ENCODE measurements at places on chromosomes 6 and 20.
A peak's percentile ranks its signal among the peaks of the same experiment; 100 is the strongest.

GRCh38 chr6:137692806-137693205 is 174.3 kb upstream of the TNFAIP3 start:
- no peak for DNase-seq

- DNase-seq, result peak; percentile 62
Measured at GRCh38 chr6:42045538-42046460, 4.5 kb upstream of the TAF8 start.

- DNase-seq, result no peak
Measured at GRCh38 chr6:7247828-7248227, 65.2 kb downstream of the SSR1 start.

- DNase-seq, result no peak
Measured at GRCh38 chr6:4740032-4740431, 36.2 kb upstream of the CDYL start.

DNA sequence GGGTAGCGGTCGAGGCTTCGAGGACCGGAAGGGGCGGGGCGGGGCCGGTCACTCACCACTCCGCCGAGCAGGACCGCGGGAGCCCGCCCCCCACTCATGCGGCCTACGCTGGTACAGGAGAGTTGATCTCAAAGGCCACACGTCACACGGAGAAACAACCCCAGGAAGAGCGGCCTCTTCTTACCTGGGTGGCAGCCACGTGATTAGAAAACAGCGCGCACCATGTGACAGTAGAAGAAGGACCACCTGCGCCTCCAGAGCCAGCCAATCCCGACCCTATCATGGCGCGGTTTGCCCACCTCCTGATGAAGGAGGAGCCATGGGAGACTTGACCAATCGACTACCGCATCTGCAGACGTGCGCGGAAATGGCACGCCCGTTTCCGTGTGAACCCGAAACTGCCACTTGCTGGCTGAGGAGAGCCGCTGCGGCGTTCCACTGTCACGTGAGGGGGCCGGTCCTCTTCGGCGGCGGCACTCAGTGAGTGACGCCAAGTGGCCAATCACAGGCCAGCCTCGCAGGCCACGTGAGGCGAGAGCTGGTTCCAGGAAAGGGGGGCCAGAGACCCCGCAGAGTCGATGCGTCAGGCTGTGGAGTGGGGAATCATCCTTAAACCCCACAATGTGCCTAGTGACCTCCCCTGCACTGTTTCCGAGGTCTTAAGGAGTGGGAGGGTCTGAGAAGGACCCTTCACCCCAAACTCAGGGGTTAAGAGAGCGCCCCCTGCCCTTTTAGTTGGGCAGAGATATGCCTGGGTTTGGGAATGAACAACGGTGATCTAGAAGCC is at the start of gene CUTA:
TSS of gene CUTA (minus strand) at position 205 of the 787 bp plus-strand sequence. CDS start at position 98, 107 bp downstream.
- peak; percentile 92 for DNase-seq

- no peak for DNase-seq
Measured at GRCh38 chr6:165615636-165616035, 47.4 kb downstream of the PDE10A start.

GRCh38 chr20:17992224-17992637 is 23.4 kb downstream of the MGME1 start:
- no peak for DNase-seq

GRCh38 chr6:95578106-95578410 is 723 bp downstream of the MANEA start:
- no peak for DNase-seq

DNA sequence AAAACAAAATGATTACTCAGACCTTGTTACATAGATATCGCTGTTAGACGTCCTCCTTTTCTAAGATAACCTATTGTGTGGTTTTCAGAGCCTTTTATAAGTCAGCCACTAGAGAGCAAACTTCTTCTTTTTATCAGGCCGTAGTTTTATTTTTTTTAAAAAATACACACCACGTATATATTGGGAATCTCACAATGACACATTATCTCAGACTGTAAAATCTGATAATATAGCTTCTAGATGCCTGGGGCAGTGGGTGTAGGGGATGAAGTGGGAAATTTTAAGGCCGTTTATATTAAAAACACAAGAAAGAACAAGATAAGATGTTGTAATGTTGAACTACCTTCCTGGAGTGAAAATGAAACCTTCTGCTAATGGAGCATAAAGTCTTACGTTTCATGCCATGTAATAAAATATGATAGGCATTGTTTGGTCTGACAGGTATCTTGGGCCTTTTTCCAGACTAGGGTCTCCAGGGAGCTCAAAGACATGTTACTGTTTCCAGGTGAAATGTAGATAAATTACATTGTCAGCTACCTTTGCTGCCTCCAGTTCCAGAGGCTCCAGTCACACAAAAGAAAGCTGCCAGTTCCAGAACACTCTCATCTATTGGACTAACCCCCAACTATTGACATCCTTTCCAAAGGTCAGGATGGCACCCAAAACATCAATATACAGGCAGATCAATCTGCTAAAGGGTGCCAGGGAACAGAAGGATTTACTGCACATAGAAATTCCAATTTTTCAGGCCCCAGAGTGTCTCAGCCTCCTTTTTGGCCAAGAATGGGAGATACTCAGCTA is 130.2 kb upstream of the AKIRIN2 start:
- DNase-seq, result peak; percentile 59

DNA sequence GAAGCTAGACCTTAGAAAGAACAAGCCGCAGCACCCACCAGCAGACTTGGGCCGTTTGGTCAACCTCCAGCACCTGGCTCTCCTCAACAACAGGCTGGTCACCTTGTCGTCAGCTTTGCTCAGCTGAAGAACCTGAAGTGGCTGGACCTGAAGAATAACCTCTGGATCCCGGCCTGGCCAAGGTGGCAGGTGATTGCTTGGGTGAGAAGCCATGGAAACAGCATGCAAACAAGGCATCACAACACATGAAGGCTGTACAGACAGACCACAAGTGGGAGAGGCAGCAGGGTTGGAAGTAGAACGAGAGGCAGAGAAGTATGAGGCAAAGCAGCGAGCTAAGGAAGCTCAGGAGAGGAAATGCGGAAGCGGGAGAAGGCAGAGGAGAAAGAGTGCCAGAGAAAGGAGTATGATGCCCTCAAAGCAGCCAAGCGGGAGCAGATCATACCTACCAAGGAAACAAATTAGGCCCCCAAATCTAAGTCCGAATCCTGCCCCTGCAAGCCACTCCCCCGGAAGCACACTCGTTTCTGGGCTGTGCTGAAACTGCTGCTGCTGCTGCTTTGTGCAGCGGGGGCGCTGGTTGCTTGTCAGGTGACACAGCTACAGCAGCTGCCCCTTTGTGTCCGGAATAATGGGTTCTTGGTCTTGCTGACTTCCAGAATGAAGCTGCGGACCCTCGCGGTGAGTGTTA is 121.6 kb upstream of the LGSN start:
- DNase-seq, result peak; percentile 61

- DNase-seq, result no peak
Measured at GRCh38 chr6:22448291-22448711, 121.1 kb upstream of the HDGFL1 start.

- DNase-seq, result no peak
Measured at GRCh38 chr6:111900735-111901134, 27.5 kb upstream of the FYN start.

DNA sequence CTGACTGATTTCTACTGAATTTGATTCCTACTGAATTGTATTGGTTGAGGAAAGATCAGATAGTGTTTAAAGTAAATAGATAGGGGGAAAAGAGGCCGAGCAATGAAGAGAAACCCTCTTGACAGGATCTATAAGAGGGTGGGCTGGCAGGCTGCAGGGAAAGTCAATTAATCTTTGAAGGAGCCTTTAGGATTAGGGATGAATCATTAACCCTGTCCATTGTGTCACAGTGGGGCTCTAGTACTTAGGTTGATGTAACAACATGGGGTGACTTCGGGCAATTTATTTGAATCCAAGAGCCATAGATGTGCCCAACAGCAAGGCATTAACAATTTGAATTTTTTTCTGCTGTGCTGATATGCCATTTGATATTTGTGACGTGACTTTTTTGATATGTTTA is 7.5 kb downstream of the RFX6 start:
- DNase-seq, result no peak

- no peak for DNase-seq
Measured at GRCh38 chr6:8420031-8420588, 15.2 kb downstream of the SLC35B3 start.

GRCh38 chr6:112178846-112179245 is 75.5 kb downstream of the LAMA4 start:
- no peak for DNase-seq

DNA sequence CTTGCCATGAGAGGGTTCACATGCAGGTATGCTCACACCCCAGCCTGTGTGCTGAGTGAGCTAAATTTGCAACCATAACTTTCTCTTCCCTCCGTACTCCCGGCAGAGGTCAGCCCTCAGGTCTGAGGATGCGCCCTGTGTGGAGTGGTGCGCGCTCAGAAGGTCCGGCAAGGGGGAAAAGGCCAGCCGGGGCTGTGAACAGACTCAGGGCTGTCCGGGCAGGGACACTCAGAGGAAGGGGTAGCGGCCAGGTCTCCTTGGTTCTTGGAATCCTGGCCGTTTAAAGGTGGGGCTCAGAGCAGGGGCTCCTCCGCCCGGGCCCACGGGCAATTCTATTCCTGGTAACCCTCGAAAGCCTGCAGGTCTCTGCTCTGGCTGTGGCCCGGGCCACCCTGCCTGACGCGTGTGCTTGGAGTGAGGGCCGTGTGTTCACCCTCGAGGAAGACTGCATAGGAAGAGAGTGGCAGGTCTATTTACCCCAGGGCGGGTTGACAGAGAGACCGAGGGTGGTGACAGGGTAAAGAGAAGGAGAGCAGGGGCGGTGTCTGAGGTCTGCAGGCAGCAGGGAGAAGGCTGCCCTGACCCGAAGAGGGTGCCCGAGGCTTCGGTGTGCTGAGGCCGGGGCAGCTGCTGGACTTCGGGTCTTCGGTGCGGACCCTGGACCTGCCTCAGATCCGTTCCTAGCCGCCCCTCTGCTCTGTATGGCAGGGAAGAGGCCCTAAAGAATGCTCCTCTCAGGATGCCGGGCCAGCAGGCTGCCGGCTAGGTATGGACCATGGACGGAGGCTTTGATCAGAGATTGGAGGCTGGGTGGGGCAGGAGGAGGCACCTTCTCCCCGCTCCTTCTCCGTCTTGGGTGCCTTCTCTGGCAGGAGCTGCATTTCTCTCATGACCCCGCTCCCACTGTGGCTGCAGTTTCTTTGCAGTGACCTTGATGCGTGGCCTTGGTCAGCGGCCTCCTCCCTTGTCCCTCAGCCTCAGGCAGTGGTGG is 131.1 kb upstream of the ARMC2 start:
- no peak for DNase-seq

GRCh38 chr6:97111243-97111642 is 171.8 kb downstream of the MMS22L start:
- no peak for DNase-seq

- DNase-seq, result no peak
Measured at GRCh38 chr6:70763754-70764510, 96.2 kb downstream of the SMAP1 start.

- DNase-seq, result no peak
Measured at GRCh38 chr6:167474725-167475124, 149.8 kb downstream of the TTLL2 start.

- no peak for DNase-seq
Measured at GRCh38 chr20:10863337-10864060, 189.7 kb upstream of the JAG1 start.

DNA sequence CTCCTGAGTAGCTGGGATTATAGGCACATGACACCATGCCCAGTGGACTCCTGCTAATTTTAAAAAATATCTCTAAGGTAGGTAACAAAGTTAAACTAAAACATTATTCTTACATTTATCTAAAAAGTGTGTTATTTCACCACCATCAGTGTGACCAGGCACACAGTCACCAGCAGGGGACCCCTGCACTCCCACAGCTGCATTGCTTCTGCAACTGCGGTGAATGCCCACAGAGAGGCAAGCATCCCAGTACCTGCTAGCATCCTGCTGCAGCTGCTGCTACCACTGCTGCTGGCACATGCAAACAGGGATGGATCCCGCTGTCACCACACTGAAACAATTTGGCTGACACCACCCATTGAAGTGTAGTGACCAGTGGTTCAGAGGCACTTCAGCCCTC is 21.9 kb upstream of the EPB41L2 start:
- DNase-seq, result no peak

DNA sequence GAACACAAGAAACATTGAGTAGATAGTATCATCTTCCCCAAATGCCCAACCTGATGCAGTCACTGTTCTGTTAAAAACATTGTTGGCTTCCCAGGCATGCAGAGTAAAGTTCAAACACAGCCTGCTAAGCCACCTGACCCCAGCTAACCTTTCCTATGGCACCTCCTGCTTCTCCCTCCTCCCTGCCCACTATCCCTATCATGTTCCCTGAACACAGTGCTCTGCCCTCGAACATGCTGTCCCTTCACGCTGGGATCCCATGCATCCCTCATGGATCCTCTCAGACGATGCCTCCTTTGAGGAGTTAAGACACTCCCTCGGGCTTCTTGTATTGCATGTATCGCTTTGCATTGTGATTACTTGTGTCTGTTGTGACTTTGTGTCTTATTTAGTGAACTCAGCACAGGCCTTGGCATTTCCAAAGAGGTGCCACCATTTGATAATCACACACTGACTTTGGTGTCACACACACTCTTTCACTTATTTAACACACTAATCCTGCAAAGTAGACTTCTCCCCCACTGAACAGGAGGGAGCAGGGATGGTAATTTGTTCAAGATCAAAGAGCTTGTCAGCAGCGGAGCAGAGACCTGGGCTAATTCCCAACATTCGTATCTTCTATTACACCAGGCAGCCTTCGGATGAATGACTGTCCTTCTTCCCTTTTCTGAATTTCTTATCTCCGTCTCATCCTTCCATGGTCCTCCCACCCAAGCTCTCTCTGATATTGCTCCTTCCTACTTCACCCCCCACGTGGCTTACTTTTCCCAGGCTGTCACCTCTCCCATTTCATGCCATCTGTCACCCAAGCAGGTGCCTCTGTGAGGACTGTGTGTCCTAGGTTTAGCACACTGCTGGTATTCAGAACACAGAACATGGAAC is 28.3 kb upstream of the SMIM29 start:
- no peak for DNase-seq

GRCh38 chr6:56101141-56101553 is 146.2 kb downstream of the COL21A1 start:
- DNase-seq, result no peak

- no peak for DNase-seq
Measured at GRCh38 chr6:138970856-138971425, 17.1 kb downstream of the REPS1 start.

- no peak for DNase-seq
Measured at GRCh38 chr6:135390458-135390857, 107.1 kb downstream of the AHI1 start.

DNA sequence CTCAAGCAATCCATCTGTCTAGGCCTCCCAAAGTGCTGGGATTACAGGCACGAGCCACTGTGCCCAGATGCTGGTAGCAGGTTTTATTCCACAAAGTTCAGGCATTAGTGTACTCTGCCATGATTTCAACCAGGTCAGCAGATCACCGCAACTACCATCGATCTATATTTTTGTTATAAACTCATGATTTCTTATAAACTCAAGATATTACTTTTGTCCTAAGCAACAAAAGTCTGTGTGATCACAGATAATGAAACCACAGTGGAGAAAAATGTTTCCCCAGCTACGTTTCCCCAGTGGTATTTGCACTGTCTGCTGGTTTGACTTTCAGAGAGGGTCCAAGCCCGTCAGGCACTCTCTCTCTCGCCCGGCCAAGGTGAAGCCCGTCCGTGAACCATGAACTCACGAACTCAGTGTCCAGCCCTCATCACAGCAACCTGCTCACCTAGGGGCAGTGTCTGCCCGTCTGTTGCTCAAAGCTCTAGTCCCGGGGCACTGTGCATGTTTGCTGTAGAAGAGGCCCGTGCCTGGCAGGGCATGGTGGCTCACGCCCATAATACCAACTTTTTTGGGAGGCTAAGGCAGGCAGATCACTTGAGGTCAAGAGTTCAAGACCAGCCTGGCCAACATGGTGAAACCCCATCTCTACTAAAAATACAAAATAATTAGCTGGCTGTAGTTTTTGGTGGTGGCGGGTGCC is 7.0 kb downstream of the SLC4A11 start:
- no peak for DNase-seq
